ENCODE measurements at places on chromosomes 5 and 9.
A peak's percentile ranks its signal among the peaks of the same experiment; 100 is the strongest.

GRCh38 chr5:427415-428087, 15.4 kb upstream of the EXOC3 start:
- no peak overlapping the region for H3K27ac ChIP-seq
- DNase-seq = peak; percentile 42
- H3K4me3 ChIP-seq = no peak overlapping the region
- H3K4me1 ChIP-seq = no peaks in the 10 kb centered on the region
- H3K36me3 ChIP-seq = no peaks in the 10 kb centered on the region

DNA sequence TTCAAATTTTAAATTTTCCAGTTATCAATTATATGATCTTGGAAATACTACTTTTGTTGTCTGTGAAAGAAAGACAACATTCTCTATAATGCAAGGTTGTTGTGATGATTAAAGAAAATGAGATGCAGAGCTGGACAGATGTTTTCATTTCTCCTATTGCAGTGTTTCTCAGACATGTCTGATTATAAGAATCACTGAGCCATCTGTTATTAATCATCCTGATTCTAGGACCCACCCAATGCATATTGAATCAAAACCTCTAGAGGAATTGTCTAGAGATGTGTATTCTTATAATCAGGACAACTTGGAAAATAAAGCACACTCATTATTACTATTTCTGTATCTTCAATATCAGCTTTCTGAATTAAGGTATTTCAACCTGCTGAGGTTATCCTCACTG, 121.1 kb upstream of the ASTN2 start:
- no peaks in the 10 kb centered on the region for H3K27me3 ChIP-seq
- H3K27ac ChIP-seq = no peak overlapping the region
- no peak for DNase-seq

DNA sequence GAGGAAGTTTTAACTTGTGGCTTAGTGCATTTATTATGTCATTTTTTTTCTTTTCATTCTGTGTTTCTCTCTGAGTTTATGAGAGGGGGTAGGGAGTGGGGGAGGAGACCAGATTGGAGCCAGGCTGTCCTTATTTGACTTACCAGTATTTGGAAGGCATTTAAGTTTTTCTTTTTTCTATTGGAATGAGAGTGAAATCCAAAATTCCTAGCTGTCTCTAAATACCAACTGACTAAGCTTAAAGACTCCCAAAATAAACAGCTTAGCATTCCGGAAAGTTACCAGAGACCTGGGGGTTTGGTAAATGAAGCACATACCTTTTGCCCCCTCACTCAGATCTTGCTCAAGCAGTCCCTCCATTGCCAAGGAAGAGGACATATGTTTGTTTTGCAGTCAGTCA, 581.9 kb upstream of the BRINP1 start:
- no peaks in the 10 kb centered on the region for H3K4me1 ChIP-seq
- no peak overlapping the region for H3K4me3 ChIP-seq
- H3K36me3 ChIP-seq = no peaks in the 10 kb centered on the region
- DNase-seq = no peak
- H3K27me3 ChIP-seq = no peaks in the 10 kb centered on the region

GRCh38 chr5:116281309-116281708, 196.5 kb downstream of the COMMD10 start:
- no peaks in the 10 kb centered on the region for H3K36me3 ChIP-seq
- no peaks in the 10 kb centered on the region for H3K27me3 ChIP-seq
- H3K4me1 ChIP-seq = no peaks in the 10 kb centered on the region
- H3K4me3 ChIP-seq = no peak overlapping the region

GRCh38 chr9:131690941-131691573, 48.8 kb downstream of the RAPGEF1 start:
- no peaks in the 10 kb centered on the region for H3K27me3 ChIP-seq
- no peak for DNase-seq

GRCh38 chr9:129075996-129076639, 4.8 kb upstream of the DOLPP1 start:
- H3K27me3 ChIP-seq = no peaks in the 10 kb centered on the region
- H3K36me3 ChIP-seq = no peaks in the 10 kb centered on the region
- H3K4me3 ChIP-seq = no peak overlapping the region
- H3K27ac ChIP-seq = no peak overlapping the region

GRCh38 chr5:129509363-129509975, 49.4 kb downstream of the ADAMTS19 start:
- H3K27me3 ChIP-seq = no peaks in the 10 kb centered on the region
- no peak overlapping the region for H3K4me3 ChIP-seq
- H3K4me1 ChIP-seq = no peaks in the 10 kb centered on the region
- no peak for DNase-seq

DNA sequence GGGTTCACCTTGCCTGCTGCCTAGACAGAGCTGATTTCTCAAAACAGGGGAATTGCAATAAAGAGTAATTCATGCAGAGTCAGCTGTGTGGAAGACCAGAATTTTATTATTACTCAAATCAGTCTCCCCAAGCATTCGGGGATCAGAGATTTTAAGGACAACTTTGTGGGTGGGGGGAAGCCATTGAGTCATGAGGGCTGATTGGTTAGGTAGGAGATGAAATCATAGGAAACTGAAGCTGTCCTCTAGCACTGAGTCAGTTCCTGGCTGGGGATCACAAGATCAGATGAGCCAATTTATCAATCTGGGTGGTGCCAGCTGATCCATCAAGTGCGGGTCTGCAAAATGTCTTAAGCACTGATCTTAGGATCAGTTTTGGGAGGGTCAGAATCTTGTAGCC, 159.1 kb upstream of the MAP1B start:
- no peaks in the 10 kb centered on the region for H3K4me1 ChIP-seq
- H3K4me3 ChIP-seq = no peak overlapping the region
- H3K27me3 ChIP-seq = no peaks in the 10 kb centered on the region
- DNase-seq = no peak

DNA sequence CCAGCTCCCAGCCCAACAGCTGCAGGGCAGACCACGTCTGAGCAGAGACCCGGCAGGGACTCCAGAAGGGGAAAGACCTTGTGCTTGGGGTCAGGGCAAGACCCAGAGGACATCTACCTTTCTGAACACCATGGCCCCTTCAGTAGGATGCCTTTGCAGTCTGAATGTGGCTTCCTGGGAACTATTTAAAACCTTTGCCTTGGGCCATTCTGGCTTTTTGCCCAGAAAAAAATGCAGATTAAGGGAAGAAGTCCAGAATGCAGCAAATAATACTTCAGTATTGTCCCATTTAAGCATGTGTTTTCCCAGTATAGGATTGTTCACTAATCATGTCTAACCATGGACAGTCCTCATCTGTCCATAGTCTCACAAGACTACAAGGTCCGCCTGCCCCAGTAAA, 67.5 kb upstream of the ERCC6L2 start:
- H3K4me1 ChIP-seq = no peaks in the 10 kb centered on the region
- no peaks in the 10 kb centered on the region for H3K36me3 ChIP-seq
- no peak overlapping the region for H3K27ac ChIP-seq
- no peaks in the 10 kb centered on the region for H3K27me3 ChIP-seq

- no peak for DNase-seq
- H3K4me1 ChIP-seq = peaks cover 4% of the 10 kb centered on the region
- no peaks in the 10 kb centered on the region for H3K27me3 ChIP-seq
- H3K27ac ChIP-seq = peak overlapping the region; percentile 37
Measured at GRCh38 chr5:179836225-179837019, 15.7 kb downstream of the SQSTM1 start.

- H3K27ac ChIP-seq = no peak overlapping the region
- H3K27me3 ChIP-seq = no peaks in the 10 kb centered on the region
- no peaks in the 10 kb centered on the region for H3K4me1 ChIP-seq
- no peak overlapping the region for H3K4me3 ChIP-seq
Measured at GRCh38 chr5:41094871-41095270, 23.7 kb upstream of the MROH2B start.

DNA sequence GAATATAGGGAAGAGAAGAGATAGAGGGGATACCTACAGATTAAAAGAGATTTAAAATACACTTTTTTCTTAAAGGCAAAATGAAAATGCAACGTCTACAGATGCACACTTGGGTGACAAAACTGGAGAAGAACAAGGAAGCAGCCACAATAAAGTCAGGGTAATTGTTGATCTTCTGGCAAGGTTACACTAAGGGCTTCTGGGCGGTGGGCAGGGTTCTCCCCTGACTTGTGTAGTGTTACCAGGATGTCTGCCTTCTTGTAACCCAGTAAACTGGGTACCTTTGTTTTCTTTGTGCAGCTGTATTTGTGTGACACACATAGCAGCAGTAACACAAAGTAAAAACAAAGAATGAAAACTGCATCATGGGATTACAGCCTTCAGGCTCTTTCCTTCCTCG, 37.8 kb downstream of the EPB41L4B start:
- no peaks in the 10 kb centered on the region for H3K27me3 ChIP-seq
- no peak overlapping the region for H3K4me3 ChIP-seq
- no peak overlapping the region for H3K27ac ChIP-seq
- H3K4me1 ChIP-seq = peaks cover 4% of the 10 kb centered on the region
- DNase-seq = no peak

Data from upper lobe of right lung (tissue), 1 donor.